ENCODE measurements at places on chromosomes 1 and 21.

- DNase-seq = peak; percentile 69
Observed at GRCh38 chr1:240611619-240612480, at the start of gene GREM2. Gene GREM2 (minus strand): TSS chr1:240612155. CDS start chr1:240493475, 118,680 bp downstream.

DNA sequence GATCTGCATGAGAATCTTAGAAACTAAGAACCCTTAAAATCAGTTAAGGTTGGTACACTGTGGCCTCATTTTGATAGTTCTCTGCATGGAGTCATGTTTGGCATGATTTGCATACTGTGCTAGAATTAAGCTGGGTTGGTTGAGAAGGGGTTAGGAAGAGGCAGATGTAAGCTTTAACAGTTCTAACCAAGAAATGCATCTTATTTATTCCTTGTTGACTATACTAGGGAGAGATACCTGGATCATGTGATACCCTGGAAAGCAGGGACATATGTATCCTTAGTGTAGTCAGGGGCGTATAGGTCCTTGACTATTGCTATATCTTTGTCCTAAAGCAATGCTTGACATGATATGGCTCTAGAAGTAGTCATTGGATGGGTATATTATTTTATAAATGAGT, 41.0 kb downstream of the CDC42 start:
- DNase-seq = no peak

GRCh38 chr21:42191064-42191463, 27.9 kb upstream of the ABCG1 start:
- DNase-seq = no peak

GRCh38 chr1:197342044-197342565, 74.1 kb downstream of the CRB1 start:
- no peak for DNase-seq

DNA sequence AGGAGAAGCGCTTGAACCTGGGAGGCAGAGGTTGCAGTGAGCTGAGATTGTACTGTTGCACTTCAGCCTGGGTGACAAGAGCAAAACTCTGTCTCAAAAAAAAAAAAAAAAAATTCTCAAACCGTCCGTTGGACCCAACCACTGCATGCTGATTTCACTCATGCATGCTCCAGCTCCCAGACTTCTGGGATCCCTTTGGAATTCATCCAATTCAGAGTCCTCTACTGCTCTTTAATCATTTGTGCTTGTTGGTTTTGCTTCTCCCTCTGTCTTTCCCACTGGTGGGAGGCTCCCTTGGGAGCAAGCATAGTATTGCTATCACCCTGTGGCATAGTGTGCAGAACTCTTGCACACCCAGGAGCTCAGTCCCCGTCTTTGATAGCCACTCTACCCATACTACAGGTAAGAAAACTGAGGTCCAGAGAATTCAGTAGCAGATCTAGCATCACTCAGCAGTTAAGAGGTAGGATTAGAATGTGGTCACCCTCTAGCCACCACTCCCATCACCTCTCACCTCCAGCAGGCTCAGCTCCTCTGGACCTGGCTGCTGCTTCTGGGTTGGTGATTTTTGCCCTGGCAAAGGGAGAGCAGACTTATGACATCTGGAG, 3.1 kb upstream of the LMNA start:
- DNase-seq = no peak

DNA sequence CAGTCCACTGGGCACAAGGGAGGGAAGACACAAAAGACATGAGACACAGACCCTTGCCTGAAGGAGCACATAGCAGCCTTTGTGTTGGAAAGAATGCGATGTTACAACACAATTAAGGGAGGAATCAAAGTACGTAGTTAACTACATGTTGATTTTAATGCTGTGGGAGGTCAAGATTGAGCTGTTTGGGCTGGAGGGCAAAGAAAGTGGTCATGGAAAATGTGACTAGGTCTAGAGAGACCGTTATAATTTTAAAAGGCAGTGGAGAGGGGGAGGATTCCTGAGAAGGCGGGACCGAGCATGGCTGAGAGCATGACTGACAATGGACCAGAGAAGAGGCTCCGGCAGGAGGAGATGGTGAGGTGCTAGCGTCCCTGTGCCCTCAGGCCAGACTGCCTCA, 111.8 kb upstream of the ATP1A1 start:
- DNase-seq = no peak

All from HFF-Myc (cell line).